ENCODE measurements at places on chromosomes 11 and 22.

GRCh38 chr22:19516378-19517170 is 7.6 kb downstream of the CLDN5 start:
- no peak for DNase-seq

- no peak for DNase-seq
Measured at GRCh38 chr11:69711822-69712801, 8.3 kb upstream of the FGF19 start.

DNA sequence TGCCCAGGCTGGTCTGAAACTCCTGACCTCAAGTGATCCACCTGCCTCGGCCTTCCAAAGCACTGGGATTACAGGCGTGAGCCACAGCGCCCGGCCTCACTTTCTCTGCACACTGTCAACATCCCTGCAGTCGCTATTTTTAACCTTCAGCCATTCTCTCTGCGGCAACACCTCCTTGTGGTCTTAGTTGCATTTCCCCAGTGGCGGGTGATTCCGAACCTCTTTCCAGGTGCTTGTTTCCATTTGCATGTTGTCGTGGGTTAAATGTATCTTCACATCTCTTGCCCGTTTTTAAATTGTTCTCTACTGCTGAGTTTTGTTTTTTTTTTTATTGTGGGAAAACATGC is 2.2 kb upstream of the SCT start:
- peak; percentile 41 for DNase-seq

DNA sequence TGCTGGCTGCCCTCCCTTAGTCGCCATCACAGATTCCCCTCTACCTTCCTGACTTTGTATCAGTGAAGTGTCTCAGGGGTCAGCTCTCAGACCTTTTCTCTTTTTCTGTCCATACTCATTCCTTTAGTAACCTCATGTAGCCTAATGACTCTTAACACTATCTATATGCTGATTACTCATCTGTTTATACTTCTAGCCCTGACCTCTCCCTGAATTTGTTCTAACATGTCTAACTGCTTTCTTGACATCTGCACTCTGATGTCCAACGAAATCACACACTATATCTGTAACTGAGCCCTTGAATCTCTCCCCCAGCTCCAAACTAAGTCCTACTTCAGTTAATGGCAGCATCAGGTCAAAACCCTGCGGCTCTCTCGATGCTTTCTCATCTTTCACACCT is 135.8 kb upstream of the TIMP3 start:
- peak; percentile 55 for DNase-seq

DNA sequence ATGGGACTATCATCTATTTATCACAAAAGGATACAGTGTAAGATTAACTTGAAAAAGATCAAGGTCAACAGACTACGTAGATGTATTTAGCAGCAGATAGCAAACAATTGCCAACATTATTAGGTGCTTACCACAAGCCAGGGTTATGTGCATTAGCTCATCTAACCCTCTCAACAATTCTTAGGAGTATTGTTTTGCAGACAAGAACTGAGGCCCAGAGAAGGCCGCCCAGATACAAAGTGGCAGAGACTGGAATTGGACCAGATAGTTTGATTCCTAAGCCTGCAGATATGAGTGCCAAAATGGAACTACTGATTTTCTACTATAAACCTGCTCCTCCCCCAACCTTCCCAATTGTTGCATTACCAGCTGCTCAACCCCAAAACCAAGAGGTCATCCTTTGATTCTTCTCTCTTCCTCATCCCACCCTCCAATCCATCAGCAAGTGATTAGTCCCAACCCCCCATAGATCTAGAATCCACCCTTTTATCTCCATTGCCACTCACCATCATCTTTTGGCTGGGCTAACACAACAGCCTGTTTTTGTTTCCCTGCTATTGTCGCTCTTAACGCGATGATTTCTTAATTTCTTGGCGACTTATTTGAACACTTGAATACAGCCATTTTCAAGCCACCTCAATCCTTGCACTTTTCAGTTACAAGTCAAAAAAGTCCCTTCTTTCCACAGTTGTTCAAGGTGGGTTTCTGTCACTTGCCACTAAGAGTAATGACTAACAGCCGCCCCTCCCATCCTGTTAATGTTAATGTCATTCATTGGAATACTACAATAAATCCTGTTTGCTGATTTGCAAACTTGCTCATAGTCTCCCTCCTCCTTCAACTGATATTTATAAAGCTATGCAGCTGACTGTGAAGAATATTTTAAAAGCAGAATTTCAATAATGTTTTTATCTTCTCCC is 2.7 kb downstream of the TMEM123 start:
- DNase-seq: peak; percentile 75

DNA sequence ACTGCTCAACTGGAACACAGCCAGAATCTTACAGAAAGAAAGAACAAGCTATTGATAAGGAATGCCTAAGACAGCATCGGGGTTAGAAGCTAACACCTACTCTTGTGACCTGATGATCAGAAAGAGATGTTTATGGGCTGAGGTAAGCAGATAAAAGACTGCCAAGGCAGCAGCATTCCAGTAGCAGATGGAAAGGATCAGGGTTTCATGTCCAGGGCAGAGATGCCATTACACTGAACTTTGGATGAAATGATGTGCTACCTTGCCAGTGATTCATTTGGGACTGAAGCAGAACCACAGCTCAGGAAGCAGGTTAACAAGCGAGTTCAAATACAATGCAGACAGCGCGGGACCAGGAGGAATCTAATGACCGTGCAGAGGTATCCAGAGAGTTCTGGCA is 27.1 kb upstream of the APOA1 start:
- DNase-seq: no peak

- DNase-seq: no peak
Measured at GRCh38 chr11:130394615-130395014, 33.8 kb downstream of the ADAMTS8 start.

DNA sequence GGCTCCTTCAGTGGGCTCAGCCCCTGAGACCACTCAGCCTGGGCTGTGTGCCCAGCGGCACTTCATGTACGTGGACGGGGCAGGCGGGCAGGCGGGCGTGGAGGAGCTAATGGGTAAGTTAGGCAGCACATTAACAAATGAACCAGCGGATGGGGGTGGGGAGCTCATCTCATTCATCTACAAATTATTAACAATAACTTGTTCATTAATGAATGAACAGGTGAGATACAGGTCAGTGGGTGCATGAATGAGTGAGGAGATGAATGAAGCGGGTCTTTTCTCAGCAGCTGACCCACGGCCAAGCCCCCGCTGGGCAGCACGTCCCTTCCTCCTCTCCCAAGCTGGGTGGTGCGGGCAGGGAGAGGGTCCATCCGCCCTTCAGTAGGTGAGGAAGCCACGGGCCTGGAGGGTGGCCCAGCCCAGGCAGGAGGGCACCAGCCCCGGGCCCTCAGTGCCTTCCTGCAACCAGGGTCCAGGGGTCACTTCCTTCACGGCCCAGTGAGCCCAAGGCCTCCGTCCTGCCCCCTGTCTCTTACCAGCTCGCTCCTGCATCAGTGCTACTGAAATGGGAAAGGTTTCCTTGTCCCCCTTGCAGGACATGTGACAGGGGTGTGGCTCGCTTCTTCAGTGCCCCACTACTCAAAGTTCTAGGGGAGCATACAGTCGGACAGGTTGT is 60.5 kb upstream of the KCNQ1OT1 start:
- DNase-seq: no peak

GRCh38 chr22:45067731-45068130 is 57.9 kb upstream of the PHF21B start:
- no peak for DNase-seq

DNA sequence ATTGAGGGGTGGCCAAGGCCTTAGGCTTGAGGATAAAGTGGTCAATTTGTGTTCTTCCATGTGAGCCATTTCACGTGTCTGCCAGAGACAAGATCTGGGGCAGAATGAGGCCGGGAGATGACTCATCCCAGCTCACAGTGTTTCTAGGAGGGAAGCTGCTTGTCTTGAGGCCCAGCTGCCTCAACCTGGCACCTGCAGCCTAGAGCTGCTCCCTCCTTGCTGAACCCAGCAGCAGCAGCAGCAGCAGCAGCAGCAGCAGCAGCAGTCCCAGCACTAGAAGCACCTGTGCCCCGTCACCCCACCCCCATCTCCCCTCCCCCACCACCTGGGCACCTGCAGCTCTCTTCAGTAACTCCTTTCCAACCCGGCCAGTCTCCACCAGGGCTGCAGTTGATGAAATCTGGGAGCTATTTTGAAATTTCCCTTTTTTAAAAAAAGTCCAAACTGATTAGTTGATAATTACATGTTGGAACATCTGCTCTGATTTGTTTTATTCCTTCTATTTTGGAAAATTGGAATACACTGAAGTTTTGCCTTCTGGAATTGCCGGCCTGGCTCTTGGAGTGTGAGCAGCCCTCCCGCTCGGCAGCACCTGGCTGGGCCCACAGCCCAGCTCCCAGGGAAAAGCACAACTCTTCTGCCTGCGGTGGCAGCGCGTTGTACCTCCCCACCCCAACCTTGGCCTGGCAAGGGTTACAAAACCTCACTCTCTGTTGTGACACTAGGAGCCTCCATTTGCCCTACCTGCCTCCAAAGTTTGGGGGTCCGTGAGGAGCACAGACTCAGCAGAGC is 143.5 kb downstream of the NXPE2 start:
- DNase-seq: peak; percentile 13

GRCh38 chr11:113667801-113668200 is 38.3 kb downstream of the TMPRSS5 start:
- no peak for DNase-seq

GRCh38 chr11:96736601-96737000 is 346.8 kb downstream of the JRKL start:
- DNase-seq: no peak

DNA sequence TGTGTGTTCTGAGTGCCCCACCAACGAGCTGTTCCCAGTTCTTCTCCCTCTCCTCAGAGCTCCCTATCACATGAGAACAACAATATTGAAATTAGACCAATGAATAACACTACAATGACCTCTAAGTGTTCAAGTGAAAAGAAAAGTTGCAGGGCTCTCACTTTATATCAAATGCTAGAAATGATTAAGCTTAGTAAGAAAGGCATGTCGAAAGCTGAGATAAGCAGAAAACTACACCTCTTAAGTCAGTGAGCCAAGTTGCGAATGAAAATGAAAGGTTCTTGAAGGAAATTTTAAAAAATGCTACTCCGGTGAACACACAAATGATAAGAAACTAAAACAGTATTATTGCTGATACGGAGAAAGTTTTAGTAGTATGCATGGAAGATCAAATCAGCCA is 199.8 kb downstream of the GUCY1A2 start:
- no peak for DNase-seq

DNA sequence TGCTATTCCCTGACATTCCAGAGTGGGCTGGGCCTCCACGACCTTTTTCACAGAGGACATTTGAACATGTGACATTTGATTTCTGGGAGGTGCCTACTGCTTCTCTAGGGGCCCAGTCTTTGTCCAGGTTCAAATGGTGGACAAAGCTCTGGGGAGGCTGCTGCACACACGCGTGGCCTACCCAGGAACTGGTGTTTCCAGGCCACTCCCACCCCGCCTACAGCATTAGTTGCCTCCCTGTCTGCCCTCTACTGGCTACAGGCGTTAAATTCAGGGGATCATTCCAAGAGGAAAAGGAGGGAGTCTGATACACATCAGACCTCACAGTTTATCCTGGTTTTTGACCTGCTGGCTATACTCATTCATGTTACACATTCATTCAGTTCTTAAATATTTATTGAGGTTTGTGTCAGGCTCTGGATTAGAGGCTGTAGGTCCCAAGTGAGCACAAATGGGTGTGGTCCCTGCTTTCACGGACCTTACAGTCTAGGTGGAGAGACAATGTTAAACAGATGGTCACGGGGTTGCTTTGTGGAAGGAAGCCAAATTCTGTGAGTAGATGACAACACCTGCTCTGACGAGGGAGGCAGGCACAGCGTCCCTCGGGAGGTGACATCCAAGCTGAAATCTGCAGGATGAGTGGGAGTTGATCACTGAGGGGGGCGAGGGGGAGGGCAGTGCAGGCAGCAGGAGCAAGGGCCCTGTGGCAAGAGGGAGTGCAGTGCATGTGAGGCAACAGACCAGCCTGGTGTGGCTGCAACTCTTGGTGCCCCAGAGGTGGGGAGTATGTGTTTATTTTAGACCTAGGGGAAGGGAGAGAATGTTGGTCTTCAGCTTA is 11.8 kb downstream of the TUB start:
- peak; percentile 70 for DNase-seq

GRCh38 chr11:43547889-43548381 is 132.6 kb upstream of the HSD17B12 start:
- DNase-seq: no peak

DNA sequence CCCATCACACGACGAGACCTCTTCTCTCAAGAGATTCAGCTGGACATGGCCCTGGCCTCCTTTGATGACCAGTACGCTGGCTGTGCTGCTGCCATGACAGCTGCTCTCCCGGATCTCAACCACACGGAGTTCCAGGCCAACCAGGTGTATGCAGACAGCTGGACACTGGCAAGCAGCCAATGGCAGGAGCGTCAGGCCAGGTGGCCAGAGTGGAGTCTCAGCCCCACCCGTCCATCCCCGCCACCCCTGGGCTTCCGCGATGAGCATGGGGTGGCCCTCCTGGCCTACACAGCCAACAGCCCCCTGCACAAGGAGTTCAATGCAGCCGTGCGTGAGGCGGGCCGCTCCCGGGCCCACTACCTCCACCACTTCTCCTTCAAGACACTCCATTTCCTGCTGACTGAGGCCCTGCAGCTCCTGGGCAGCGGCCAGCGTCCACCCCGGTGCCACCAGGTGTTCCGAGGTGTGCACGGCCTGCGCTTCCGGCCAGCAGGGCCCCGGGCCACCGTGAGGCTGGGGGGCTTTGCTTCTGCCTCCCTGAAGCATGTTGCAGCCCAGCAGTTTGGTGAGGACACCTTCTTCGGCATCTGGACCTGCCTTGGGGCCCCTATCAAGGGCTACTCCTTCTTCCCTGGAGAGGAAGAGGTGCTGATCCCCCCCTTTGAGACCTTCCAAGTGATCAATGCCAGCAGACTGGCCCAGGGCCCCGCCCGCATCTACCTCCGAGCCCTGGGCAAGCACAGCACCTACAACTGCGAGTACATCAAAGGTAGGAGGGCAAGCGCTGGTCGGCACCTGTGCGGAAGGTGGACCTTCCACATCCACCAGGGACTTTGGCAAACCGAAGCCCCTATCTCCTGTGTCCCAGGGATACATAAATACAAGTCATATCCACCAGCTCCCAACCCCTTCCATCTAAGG is 11.3 kb downstream of the CHRNA10 start:
- DNase-seq: no peak

DNA sequence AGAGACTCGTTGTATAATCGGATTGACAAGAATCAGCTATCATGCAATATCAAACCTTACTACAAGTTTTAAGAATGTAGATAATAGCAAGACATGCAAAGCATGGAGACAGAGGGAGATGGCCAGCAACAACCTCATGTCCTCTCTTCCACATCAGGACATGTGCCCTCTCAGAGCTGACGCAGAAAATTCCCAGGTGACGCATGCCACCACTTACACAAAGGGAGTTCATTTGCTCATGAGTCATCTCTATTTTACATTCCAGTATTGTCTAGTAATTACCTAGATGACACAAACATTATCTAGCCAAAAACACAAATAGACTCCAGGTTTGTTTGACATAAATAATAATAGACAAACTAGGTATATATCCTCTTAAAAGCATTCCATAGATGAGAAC is 38.1 kb upstream of the OPCML start:
- no peak for DNase-seq
